GM18507 (cell line): ENCODE measurements at places on chromosomes 3 and 15.

DNA sequence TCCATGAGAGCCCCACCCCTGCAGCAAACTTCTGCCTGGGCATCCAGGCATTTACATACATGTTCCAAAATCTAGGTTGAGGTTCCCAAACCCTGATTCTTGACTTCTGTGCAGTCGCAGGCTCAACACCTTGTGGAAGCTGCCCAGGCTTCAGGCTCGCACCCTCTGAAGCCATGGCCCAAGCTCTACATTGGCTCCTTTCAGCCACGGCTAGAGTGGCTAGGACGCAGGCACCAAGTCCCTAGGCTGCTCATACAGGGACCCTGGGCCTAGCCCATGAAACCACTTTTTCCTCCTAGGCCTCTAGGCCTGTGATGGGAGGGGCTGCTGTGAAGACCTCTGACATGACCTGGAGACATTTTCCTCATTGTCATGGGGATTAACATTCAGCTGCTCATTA lies 172.8 kb upstream of the SATB1 start:
- no peak for DNase-seq

DNA sequence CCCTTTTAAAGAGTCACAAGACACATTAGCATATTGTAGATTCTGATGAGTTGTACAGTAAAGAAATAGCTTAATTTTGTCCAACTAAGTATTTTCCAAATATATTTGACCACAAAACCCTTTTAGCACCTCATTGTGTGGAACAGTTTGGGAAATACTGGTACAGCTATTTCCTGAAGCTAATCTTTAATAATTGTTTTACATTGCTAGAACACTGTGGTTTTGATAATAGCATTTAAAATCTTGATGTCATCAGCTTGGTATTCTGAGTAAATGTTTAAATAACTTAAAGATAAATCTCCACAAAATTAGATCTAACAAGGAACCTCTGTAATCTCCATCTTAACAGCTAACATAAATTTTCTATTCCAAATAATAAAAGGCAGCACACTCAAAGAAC lies 140.0 kb upstream of the MLF1 start:
- DNase-seq = no peak

DNA sequence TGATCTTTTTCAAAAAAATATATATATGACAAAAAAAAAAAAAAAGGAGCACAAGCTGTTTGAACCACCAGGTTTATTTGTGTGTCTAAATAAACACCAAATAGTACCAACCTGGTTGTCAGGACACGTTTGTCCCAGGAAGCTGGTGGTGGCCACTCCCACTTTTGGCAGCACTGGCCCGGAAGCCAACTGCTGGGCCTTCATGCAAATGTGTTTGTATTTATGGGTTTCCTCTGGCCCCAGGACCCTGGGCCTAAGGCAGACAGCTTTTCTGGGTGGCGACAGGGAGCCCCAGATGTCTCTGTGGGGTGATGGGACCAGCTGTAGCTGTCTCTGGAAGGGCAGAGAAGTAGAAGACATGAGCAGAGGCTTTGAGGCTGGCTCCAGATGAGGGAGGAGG lies 31.6 kb downstream of the PRKCD start:
- DNase-seq = no peak

DNA sequence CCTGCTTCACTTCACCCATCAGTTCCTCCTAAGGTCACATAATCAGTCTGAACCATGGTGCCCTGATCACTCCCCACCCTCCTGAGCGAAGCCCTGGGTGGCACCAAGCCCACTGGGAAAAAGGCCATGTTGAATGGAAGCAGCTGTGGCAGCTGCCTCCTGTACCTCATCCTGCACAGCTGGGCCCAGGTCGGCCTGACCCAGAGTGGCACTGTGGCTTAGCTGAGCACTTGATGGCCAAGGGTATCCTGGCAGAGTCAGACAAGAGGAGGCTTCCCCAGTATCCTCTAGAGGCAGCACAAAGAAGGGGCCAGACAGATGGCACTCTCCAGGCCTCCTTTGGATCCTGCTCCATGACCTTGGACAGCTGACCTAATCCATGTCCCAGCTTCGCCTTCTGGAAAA lies 68.4 kb downstream of the TLE3 start:
- no peak for DNase-seq

DNA sequence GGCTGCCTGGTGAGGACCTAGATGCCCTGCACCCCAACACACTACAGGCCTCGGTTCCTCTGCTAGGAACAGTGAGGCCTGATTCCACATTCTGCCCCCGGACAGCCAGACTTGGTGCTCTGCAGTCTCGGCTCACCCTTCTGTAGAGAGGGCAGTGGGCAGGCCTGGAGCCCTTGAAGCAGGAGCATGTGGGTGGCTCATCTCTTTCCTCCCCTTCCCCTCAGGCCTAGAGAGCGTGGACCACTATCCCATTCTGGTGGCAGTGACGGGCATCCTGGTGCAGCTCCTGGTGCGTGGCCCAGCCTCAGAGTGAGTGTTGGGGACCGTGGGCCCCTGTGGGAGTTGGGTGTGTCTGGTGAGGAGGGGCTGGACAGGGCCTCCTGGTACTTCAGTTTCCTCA lies 3.3 kb downstream of the AMIGO3 start:
- DNase-seq = no peak

DNA sequence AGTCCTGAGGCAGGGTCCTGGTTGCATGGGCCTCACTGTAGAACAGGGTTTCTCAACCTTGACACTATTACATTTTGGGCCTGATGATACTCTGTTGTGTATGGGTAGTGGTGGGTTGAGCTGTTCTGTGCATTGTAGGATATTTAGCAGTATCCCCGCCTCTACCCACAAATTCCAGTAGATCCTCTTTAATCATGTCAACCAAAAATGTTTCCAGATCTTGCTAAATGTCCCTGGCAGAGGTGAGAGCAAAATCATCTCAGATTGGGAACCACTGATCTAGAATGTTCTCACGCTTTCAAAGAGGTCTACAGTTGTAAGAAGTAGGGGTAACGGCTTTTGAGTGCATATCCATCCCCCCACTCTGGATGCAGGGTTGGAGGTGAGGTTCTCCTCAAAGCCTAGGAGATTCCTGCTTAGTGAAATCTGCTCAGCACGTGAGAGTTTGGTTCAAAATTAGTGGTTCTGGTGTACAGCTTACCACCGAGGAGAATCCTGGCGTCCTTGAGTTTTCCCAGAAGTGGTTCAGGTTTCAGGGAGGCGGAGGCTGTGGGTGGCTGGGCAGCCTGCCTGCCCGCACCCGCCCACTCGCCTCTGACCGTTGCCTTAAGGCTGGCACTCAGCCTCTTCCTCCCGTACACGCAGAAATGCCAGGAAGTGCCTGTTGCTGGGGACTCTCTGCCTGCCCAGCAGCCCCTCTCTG lies 5.3 kb downstream of the ACVR2B start:
- no peak for DNase-seq

DNA sequence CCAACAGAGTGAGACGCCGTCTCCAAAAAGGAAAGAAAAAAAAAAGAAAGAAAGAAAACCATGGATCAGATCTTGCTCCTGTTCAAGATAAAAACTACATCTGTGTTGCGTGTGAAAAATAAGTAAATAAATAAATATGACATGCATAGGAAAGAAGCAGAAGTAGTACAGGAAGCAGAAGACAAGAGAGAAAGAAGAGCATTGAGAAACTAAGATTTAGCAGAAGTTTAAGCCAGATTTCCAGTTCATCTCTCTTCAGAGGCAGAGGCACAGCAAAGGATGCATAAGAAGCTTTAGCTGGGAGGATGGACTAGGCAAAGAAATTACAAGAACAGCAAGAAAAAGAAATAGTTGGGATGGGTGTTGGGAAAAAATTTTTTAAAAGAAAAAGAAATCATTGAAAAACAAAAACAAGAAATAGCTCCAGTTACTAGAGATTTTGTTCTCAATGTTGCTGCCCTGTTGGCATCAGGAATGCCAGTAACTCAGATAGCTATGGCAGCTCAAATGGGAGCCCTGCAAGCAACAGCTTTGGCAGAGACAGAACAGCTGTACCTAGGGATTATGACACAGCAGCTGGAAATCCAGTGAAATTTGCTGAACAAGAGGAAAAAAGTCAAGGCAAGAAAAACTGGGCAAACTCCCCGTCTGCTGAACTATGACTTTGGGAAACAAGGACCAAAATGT lies 17.3 kb downstream of the AP3S2 start:
- no peak for DNase-seq

GRCh38 chr3:24359645-24360462 lies 134.8 kb downstream of the THRB start:
- DNase-seq = no peak

DNA sequence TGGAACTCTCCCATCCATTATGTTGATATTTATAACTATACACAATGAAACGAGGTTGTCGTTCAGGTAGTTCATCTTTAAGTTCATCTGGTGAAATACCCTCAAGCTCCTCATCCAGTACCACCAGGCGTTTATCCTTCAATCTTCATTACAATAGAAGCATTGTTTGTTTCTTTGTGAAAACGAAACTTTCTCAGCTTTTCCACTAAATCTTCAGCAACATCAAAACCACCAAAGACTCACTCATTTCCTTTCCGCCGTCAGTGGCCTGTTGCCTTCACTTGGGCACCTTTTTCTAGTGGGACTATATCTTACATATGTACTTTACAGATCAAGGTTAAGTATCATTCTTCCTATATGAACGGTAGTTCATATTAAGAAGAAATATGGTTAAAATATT lies 44.1 kb upstream of the TFG start:
- DNase-seq = no peak

DNA sequence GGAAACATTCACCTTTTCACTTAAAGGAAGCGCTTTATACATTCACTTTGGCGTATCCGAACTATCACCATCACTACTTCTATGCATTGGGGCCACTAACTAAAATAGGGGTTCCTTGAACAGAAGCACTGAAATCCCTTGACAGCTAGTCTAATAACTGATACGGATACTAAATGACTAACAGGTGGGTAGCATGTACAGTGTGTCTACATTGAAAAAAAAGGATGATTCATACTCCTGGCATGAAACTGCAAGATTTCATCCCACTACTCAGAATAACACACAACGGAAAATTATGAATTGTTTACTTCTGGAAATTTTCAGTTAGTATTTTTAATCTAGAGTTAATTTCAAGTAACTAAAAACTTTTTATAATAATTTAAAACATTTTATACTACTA lies 96.7 kb downstream of the SMARCC1 start:
- DNase-seq = no peak

GRCh38 chr3:132681421-132681820 lies 21.3 kb downstream of the UBA5 start:
- no peak for DNase-seq

GRCh38 chr3:141392416-141392815 lies 24.1 kb downstream of the ZBTB38 start:
- no peak for DNase-seq

- DNase-seq = no peak
These were observed 239.3 kb downstream of the FEZF2 start for GRCh38 chr3:62134061-62134496.

- no peak for DNase-seq
These were observed 452 bp downstream of the TMEM158 start for GRCh38 chr3:45225465-45226205.

GRCh38 chr15:71386448-71387236 lies 271.4 kb downstream of the THSD4 start:
- DNase-seq = no peak

- peak; percentile 25 for DNase-seq
These were observed 258.1 kb downstream of the TBL1XR1 start for GRCh38 chr3:176939022-176939817.

DNA sequence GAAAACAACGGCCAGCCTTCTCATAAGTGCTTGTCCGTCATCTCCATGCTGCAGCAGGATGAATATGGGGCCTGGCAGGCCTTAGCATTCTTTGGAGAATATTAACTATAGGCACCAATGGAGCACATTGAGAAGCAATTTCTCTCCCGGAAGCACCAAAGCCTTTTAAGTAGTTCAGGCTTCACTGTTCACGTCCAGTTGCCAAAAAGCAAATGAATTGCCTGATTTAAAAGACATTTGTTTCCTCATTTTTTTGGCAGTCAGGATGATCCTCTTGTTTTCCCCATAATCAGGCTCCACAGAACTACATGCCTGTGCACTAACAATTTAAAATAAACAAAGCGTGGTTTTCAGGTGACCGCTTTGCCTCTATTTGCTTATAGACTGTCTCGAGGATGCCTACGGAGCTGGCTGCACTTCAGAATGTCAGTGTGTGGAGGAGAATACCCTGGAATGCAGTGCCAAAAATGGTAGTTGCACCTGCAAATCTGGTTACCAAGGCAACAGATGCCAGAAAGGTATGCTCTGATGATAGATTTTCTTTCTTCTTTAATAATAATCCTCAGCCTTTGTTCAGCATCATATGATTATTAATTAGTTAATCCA lies 725.2 kb upstream of the GOLIM4 start:
- DNase-seq = no peak

DNA sequence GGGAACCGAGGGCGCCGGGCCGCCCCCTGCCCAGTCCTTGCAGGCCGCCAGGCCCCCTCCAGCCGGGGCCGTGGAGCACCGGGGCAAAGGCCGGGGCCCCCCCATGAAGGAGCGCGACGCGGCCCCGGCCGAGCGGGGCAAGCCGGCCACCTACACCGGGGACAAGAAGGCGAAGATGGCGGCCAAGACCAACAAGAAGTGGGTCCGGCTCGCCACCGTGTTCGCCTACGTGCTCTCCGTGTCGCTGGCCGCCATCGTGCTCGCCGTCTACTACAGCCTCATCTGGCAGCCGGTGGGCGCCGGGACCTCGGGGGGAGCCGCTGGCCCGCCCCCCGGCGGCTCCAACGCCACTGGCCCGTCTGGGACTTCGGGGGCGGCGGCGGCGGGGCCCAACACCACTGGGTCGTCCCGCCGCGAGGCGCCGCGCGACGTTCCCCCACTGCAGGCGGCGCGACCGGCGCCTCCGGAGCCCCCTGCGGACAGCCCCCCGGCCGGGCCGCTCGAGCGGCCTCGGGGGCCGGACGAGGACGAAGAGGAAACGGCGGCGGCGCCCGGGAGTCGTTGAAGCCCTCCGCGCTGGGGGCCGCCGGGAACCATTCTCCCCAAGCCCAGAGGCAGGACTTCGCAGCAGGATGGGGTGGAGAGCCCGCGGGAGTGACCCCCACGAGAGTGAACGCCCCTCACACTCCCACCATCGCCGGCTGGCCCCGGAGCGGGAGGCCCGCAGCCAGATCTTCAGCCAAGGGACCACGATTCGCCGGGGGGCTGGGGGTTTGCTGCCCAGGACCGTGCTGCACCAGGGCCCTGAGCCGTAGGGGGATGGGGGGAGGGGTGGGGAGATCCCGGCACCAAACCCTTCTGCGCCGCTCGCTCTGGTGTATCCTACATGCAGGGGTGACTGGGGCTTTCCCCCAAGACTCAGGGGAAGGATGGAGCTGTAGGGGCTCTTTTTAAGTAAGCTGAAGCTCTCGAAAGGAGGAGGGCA lies 753 bp downstream of the INAFM2 start:
- no peak for DNase-seq

- DNase-seq = no peak
These were observed 124.3 kb downstream of the ZNF280D start for GRCh38 chr15:56608993-56609392.

- DNase-seq = no peak
These were observed 186.1 kb upstream of the TSC22D2 start for GRCh38 chr3:150221904-150222523.
